ENCODE measurements at places on chromosomes 3 and 15. TPM values are rescaled to one million over a fixed set of nuclear protein-coding genes. Genes with fewer than 3 reads are reported as not detected.

The RETNLB gene
- not detected for total RNA-seq

DNA sequence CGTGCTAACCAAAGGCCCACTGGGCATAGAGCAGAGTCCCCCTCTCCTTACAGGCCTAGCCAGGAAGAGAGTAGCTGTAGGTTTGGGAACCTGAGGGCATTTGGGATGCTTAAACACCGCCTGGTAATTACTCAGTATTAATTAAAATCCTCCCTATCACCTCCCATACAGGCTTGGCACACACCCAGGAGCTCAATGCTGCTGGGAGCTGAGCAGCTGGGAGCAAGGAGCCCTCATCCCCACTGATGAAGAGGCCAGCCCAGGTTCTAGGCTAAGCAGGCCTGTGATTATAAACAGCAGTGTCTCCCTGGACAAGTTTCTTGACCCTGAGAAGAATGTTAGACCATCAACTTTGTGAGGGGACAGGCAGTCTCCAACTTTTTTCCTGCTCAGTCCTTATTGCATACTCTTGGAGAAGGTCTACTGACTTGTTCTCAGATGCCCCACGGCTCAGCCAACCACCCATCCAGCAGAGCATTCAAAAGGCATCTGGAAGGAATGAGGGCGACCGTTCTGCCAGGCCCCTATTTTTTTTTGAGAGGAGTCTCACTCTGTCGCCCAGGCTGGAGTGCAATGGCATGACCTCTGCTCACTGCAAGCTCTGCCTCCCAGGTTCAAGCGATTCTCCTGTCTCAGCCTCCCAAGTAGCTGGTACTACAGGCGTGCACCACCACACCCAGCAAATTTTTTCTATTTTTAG, 1.3 kb upstream of the PRKAR2A start:
- no peak for DNase-seq

The BNC1 gene
- 18.2 TPM for total RNA-seq

- DNase-seq: no peak
These were observed 81.2 kb upstream of the ZBTB20 start for GRCh38 chr3:115228266-115228665.

The HMCES gene
- 16.9 TPM for total RNA-seq

DNA sequence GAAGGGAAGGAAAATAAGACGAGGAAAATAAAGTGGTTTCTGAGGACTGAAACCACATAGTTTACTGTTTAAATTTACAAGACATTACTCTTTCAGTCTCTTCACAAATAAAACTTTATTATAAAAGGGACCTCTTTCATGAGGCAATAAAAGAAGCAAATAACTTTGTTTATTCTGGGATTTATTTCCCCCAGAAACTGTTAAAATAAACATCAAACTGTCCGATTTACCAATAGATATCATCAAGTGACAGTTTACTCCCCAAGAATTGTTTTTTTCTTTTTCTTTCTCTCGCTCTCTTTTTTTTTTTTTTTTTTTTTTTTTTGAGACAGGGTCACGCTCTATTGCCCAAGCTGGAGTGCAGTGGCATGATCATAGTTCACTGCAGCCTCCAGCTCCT, 54.1 kb downstream of the SLC28A2 start:
- no peak for DNase-seq

The COLQ gene
- 12.8 TPM for total RNA-seq

DNA sequence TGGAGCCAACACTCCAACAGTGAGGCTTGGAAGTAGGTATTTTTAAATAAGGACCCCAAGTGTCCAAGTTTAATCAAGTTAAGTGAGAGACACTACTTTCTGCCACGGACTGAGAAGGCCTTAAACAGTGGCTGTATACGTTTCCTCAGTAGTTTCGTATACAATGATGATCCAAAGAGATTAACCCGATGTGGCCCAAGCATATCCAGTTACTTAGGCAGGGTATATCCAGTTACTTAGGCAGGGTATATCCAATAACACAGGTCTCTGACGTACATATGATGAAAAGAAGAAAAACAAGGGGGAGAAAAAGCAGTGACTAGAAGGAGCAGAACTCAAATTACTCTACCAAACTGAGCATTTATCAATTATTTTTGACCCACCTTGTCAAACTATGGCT, 591.4 kb downstream of the FOXP1 start:
- no peak for DNase-seq

The ALPK3 gene
- 2.5 TPM for total RNA-seq

- DNase-seq: no peak
These were observed 28.8 kb upstream of the AQP9 start for GRCh38 chr15:58109419-58109818.

The TM4SF1 gene
- 97.7 TPM for total RNA-seq

DNA sequence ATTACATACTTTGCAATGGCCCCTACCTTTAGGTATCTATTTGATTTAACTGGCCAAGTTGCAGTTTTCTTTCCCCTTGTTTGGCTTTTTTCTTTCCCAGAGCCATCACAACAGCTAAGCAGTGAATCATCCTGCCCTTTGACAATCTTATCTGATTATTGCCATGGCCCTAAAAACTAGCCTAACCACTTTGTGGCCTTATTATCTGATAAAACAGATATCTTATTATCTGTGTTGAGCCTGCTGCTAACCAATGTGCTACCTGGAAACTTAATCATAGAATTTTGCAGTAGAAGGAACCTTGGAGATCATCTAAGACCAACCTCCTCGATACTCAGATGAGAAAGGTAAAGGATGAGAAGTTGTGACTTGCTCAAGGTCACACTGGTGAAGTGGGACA, 37.1 kb downstream of the EIF4E3 start:
- no peak for DNase-seq

The CCR8 gene
- total RNA-seq: not detected

The PLOD2 gene
- total RNA-seq: 27.0 TPM

The CEMIP gene
- total RNA-seq: 0.74 TPM

GRCh38 chr3:159609625-159610024, 379.0 kb upstream of the IL12A start:
- DNase-seq: no peak

GRCh38 chr3:194687638-194688199, 2.0 kb downstream of the FAM43A start:
- no peak for DNase-seq

GRCh38 chr3:142226474-142226873, 1.1 kb upstream of the GK5 start:
- DNase-seq: no peak

GRCh38 chr3:141305436-141305835, 62.9 kb upstream of the ZBTB38 start:
- no peak for DNase-seq

The LIPH gene
- 2.7 TPM for total RNA-seq

DNA sequence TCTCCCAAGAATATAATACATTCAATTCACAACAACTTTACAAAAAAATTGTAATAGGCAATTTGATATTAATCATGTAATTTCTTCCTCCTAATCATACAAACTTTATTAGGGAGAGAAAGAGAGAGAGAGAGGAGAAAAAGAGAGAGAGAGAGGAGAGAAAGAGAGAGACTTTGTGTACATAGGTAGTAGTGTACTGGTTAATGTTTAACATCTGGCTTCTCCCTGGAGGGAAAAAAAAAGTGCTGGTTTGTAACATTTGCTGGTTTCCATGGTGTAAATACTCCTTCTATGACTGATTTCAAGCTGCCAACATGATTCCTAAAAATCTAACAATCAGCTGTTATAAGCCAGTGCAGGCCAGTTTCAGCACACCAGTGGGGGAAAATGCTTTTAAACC, 98.0 kb upstream of the ARHGEF26 start:
- DNase-seq: no peak

The IL20RB gene
- 67.3 TPM for total RNA-seq

The AGTR1 gene
- 12.0 TPM for total RNA-seq

- no peak for DNase-seq
These were observed 90.7 kb downstream of the SCN11A start for GRCh38 chr3:38960953-38961622.

The ZNF609 gene
- total RNA-seq: 33.1 TPM

GRCh38 chr3:129020691-129021090, 19.6 kb downstream of the EFCC1 start:
- DNase-seq: no peak

DNA sequence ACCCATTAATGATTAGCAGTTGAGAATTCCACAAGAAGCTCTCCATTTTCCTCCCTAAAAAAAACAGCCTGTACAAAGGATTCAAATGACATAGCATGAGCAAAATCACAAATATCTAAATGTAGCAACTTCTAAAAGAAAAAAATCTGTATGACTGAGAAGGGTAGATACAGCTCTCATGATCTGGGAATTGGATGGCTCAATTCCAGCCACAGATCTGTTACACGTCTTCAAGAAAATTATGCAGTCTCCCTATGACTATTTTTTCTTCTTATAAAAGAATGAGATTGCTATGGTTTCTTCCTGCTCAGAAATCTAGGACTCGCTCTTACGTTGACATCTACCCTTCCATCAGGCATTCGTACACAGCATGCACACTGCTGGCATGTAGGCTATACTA, 71.5 kb downstream of the PLCH1 start:
- no peak for DNase-seq

The CSTA gene
- total RNA-seq: 95.5 TPM

GRCh38 chr3:43019006-43019809, 40.1 kb downstream of the GASK1A start:
- no peak for DNase-seq

- no peak for DNase-seq
These were observed 15.5 kb upstream of the CHD2 start for GRCh38 chr15:92884436-92885223.

DNA sequence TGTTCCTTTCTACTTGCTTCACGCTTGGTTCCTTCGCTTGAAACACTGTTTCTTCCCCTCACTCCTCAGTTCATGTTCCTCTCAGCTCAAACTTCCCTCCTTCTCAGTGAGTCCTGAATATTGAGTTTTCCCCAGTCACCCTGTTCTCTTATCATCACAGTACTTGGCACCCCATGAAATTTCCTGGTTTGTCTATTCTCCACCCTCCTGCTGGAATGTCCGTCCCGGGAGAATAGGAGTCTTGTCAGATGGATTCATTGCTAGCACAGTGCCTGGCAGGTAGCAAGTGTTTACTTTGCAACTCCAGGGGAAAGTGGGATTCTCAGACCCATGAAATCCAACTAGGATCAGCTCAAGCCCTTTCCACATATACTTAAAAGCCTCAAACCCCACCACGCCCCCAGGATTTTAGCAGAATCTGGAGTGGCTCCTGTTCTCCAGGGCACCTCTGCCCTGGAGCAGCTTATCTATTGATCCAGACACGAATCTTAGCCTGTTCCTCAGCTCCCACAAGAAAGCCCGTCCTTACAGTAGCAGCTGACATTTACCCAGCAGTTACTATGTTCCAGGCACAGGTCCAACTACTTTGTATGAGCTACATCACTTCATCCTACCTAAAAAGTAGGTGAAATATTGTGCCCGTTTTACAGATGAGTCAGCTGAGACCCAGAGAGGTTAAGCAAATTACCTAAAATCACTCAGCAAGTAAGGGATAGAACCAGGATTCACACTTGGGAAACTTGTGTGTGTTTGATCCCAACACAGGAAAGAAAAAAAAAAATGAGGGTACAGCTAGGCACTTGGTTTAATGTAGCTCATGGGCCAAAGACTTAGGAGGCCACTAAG, 36.8 kb upstream of the MAP3K13 start:
- no peak for DNase-seq

GRCh38 chr3:123376451-123377242, 72.2 kb downstream of the ADCY5 start:
- DNase-seq: no peak

GRCh38 chr15:57356178-57356577, 20.1 kb upstream of the CGNL1 start:
- no peak for DNase-seq

GRCh38 chr3:124926426-124927101, 8.0 kb downstream of the MUC13 start:
- DNase-seq: no peak

DNA sequence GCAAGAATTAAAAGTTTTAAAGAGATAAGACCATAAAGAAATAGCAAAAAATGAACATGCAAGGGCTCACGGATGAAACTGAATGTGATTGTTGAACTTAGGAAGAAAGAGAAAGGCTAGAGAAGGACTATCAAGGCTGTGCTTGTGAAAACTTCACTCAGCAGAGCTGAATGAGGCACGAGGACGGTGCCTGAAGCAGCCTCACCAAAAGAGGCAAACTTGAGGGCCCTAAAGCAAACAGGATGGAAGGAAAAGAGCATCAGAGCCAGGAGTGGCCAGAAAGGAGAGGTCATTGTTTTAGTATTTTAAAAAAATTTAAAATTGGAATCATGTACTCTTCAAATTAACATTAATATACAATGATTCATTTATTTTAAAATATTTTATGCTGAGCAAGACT, 191.2 kb upstream of the SOX14 start:
- no peak for DNase-seq

- no peak for DNase-seq
These were observed 349.4 kb downstream of the LRTM1 start for GRCh38 chr3:54578417-54578816.

The LINGO1 gene
- 4.7 TPM for total RNA-seq

The OR5K2 gene
- total RNA-seq: not detected

DNA sequence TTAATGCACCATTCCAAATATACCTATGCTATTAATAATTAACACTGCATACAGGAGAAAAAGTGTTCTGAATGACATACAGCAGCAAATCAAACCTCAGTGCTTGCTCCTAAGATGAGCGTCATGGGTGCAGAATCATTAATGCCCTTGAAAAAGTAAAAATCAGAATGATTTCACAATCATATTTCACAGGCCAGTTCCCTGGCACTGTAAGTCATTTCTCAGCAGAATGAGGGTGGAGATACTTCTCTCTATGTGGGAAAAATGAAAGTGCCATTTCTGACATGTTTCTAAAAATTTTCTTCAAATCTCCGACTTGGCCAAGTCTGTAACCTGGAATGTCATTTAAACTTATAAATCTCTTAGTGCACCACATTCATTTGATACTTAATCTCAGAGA, 549.8 kb upstream of the AGTR1 start:
- no peak for DNase-seq

The ASB14 gene
- total RNA-seq: not detected

DNA sequence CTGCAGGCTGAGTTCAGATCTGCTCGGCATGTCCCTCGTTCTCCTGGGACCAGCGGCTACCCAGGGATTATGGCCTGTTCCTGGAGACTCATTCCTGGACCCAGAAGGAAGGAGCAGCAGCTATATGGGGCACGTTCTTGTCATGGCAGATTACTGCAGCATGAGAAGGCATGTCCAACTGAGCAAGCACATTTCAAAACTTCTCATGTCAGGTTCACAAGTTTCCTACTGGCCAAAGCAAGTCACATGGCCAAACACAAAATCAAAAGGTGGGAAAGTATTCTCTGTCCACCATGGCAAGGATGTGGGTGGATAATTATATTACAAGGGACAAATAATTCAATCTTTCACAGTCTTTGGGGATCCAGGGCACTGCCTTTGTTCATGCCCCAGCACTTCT, 71.9 kb upstream of the C15orf39 start:
- no peak for DNase-seq

DNA sequence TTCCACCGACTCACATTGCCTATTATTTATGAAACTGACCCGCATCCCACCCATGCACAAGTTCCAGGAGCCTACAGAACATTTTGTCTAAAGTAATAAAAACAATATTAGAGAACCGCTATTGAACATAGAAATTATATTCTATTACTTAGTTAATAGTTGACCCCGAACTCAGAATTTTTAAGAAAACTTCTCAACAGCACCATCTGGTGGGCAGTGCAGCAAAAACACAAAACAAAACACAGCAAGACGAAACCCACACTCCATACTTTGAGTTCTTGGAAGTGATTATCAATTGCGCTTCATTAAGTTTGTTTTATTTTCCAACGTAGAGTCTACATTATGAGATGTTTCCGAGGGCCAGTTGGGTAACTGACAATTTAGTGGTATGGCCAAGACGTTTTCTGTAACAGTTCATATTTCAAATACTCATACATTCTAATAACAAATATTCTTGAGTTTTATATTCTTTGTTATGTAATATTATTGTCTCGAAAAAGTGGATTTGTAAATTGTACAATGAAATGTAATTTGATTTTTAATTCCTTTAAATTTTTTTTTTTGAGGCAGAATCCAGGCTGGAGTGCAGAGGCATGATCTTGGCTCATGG, 24.0 kb upstream of the C3orf70 start:
- DNase-seq: no peak
